ENCODE measurements at places on chromosomes 2 and 18. TPM values are rescaled to one million over a fixed set of nuclear protein-coding genes. Genes with fewer than 3 reads are reported as not detected.

Gene MIB1
- 39.0 TPM for total RNA-seq

DNA sequence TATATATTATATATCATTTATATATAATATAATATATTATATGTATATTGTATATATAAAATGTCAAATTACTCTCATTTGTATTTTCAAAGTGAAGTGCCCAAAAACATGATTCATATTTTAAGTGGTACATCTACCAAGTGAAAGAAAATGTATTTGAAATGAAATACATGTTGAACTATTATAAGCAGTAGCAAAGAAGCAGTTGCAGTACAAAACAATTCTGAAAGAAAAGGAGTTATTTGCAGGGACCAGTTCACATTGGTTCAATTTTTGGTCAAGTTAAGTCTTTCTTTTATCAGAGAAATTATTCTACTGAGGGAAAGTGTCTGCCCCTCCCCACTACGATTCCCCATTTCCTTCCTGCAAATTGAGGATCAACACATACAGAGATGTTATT is 51.9 kb downstream of the APLF start:
- no peak for DNase-seq

- no peak for DNase-seq
Measured at GRCh38 chr18:72940986-72941385, 73.2 kb upstream of the NETO1 start.

DNA sequence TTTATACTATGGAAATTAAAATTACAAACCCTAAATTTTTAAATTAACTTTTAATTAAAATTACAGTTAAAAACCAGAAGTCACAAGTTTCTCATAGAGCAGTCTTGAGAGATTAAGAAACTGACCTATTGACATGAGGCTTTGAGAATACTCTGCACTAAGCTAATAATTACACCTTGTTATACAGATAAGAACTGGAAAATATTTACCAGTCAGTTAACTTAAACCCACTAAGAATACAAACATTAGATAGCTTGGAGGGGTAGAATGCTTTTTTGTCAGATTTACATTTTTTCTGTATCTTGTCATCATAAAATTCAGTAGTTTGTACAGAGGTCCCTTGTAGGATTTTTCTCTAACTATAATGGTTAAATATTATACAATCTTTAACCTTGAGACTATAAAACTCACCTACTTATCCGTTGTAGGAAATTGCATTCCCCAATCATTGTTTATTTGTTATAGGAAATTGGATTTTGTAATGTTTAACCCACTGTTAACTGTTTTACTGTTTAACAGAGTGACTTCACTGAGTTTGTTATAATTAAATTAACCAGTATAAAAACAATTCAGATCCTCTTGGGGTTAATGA is 219.7 kb upstream of the PKDCC start:
- no peak for DNase-seq
